ENCODE measurements at places on chromosomes 7 and 10. TPM values are rescaled to one million over a fixed set of nuclear protein-coding genes. Genes with fewer than 3 reads are reported as not detected.

- no peak for DNase-seq
These were observed 16.5 kb downstream of the PLXDC2 start for GRCh38 chr10:19832699-19833098.

- DNase-seq = no peak
These were observed 110.3 kb downstream of the MKX start for GRCh38 chr10:27635290-27635689.

- DNase-seq = no peak
These were observed 155.2 kb upstream of the BMPER start for GRCh38 chr7:33750177-33750576.

Gene MEOX2
- total RNA-seq = 21.3 TPM

DNA sequence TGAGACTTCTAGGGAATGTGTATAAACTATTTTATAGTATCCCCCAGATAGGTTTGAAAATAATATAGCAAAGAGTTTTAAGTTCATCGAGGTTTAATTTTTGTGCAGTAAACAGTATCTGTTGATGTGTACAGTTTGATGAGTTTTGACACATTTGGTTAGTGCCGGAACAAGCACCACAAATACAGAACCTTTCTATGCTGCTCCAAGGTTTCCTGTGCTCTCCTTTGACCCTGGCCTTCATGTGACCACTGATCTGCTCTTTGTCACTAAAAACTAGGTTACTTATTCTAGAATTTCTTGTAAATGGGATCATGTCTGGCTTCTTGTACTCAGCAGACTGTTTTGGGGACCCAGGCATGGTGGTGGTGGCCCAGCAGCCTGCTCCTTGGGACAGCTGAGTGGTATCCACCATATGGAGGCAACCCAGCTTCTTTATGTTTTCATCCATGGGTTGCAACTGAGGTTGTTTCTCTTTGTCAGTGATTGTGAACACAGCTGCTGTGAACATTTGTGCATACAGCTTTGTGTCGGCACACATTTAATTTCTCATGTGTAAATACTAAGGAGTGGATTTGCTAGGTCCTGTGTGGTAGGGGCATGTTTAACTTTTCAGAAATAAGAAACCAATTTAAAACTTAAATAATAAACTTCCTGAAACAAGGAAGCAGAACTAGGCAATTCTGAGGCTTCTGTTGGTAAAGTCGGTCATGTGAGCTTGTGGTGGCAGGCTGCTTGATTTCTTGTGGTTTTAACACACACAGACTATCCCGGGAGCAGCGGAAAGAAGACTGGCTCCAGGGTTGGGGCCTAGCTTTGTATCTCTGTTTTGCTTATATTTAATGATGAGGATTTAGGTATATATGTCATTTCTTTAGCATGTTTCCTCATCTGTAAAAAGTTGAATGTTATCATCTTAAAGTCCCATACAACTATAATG is 219.4 kb downstream of the ABCA13 start:
- no peak for DNase-seq

Gene FAM237B
- total RNA-seq = not detected

DNA sequence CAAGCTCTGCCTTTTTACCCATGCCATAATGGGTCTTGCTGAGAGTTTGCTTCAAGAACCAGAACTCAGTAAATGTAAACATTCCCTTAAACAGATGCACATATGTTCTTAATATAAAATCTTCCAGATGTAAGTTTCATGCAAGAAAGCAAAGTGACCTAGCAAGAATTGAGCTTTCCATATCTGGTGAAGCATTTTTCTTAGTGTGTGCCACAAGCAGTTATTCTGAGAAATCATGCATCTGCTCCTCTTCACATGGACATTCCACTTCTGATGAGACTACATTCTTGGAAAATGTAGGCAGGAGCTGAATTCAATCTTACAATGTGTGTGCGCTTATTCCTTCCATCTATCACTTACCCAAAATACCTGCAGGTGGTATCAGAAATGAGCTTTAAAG is 227.8 kb upstream of the LRRTM3 start:
- no peak for DNase-seq

DNA sequence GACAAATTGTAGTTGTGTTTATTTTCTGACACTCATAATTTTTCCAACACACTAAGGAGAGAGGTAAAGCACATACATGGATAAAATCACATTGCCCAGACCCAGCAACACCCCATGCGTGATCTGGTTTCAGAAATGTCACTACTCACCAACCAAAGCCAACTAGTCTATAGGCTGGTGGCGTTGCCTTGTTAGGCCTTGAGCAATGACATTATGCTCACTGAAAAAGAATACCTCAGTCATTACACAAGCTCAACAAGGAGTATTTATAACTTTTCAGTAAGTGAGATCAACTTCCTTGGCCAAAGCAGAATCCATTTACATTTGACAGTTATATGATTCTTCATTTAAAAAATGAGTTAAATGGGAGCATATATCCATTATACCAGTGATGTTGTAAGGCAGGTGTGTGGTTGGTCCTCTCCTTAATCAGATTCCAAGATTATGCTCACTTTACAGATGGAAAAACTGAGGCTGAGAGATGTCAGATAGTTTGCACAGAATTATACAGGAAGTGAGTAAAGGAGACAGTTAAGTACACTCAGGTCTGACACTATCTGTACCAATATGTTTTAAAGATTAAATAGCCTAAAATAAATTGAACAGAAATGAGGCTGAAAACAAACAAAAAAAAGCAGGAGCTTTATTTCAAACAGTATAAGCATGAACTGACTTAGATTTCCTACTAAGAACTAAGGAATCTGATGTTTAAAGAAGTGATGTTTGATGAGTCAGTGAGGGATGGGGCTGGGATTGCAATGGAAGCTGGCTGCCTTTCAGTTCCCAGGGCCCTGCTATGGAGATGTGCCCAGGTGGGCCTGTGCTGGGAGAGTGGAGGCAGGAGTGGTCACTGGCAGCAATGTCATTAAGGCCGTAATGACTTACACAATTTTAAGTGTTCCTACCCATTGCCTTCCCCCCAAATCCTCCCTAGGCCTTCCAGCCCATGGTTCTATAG is 118.3 kb downstream of the RAPGEF5 start:
- DNase-seq = no peak

- DNase-seq = no peak
These were observed 584.4 kb downstream of the TCERG1L start for GRCh38 chr10:130726996-130727725.

Gene ELFN1
- total RNA-seq = 8.2 TPM

GRCh38 chr10:70918851-70919530 is 30.6 kb upstream of the PCBD1 start:
- DNase-seq = no peak

DNA sequence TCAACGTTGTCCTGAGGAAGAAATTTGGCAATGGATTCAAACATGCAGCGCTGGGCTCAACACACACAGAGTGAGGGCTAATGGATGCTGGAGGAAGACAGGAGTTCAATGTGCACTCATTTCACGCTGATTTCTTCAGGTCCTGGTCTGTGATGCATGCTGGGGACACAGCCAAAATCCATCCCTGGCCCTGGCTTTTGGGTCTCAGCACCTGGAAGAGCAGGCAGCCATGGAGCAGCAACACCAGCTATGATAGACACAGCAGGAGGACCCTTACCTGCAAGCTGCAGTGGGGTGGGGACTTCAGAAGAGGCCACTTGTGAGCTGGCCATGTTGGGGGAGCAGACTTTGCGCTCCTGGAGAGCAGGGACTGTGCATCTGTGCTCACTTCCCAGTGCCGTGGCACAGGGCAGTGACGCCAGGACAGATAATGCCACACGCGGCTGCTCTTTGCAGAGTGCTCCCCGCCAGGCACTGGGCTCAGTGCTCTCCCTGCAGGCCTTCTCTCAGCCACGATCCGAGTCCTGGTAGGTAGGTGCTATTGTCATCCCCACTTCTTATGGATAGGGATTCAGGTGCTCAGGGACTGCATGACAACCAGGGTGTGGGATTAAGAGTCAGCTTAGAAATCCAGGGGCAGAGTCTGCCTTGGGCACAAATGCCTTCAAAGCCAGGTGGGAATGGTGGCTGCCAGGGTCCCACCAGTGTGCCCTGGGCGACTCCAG is 138.8 kb upstream of the UNC5B start:
- DNase-seq = no peak

GRCh38 chr10:48251525-48252353 is 22.8 kb downstream of the FRMPD2 start:
- no peak for DNase-seq

Data from spinal cord (tissue), 10 donors.